ENCODE measurements at places on chromosomes 12 and 14. TPM values are rescaled to one million over a fixed set of nuclear protein-coding genes. Genes with fewer than 3 reads are reported as not detected.

Gene LMNTD1
- not detected for total RNA-seq

Gene TEX22
- 3.8 TPM for total RNA-seq

Gene LACRT
- not detected for total RNA-seq

- no peak for DNase-seq
- no peak overlapping the region for H3K27ac ChIP-seq
- H3K4me3 ChIP-seq: no peak overlapping the region
- H3K4me1 ChIP-seq: no peaks in the 10 kb centered on the region
- no peaks in the 10 kb centered on the region for H3K36me3 ChIP-seq
Measured at GRCh38 chr12:132407451-132407961, 78.1 kb upstream of the GALNT9 start.

Gene WNK1
- total RNA-seq: 81.0 TPM

Gene SLC25A47
- total RNA-seq: 0.17 TPM

Gene KRT2
- not detected for total RNA-seq

GRCh38 chr12:4286228-4286627 is 12.7 kb downstream of the CCND2 start:
- no peak for DNase-seq
- H3K27me3 ChIP-seq: no peaks in the 10 kb centered on the region
- no peak overlapping the region for H3K27ac ChIP-seq
- H3K4me1 ChIP-seq: peaks cover 6% of the 10 kb centered on the region

Gene RARG
- total RNA-seq: 68.9 TPM

Gene SPRING1
- 28.5 TPM for total RNA-seq

Gene ANO2
- not detected for total RNA-seq

GRCh38 chr12:46892034-46892705 is 66.4 kb upstream of the SLC38A4 start:
- H3K27ac ChIP-seq: no peak overlapping the region
- H3K36me3 ChIP-seq: no peaks in the 10 kb centered on the region
- H3K4me1 ChIP-seq: no peaks in the 10 kb centered on the region
- no peaks in the 10 kb centered on the region for H3K27me3 ChIP-seq

Gene NFATC4
- 7.6 TPM for total RNA-seq

GRCh38 chr14:60815371-60815770 is 80.8 kb downstream of the MNAT1 start:
- DNase-seq: no peak
- no peak overlapping the region for H3K27ac ChIP-seq
- 0 out of 2 replicates have a peak, but pooled peaks cover 3% of the 10 kb centered on the region for H3K36me3 ChIP-seq
- no peaks in the 10 kb centered on the region for H3K27me3 ChIP-seq

GRCh38 chr14:69133206-69134125 is 19.5 kb downstream of the DCAF5 start:
- H3K36me3 ChIP-seq: no peaks in the 10 kb centered on the region
- no peak for DNase-seq
- H3K4me1 ChIP-seq: peaks cover 12% of the 10 kb centered on the region
- no peaks in the 10 kb centered on the region for H3K27me3 ChIP-seq
- no peak overlapping the region for H3K27ac ChIP-seq
- no peak overlapping the region for H3K4me3 ChIP-seq

- H3K27ac ChIP-seq: no peak overlapping the region
- H3K36me3 ChIP-seq: no peaks in the 10 kb centered on the region
- DNase-seq: no peak
- H3K27me3 ChIP-seq: no peaks in the 10 kb centered on the region
- no peak overlapping the region for H3K4me3 ChIP-seq
Measured at GRCh38 chr12:50042693-50043092, 14.7 kb upstream of the ASIC1 start.

- H3K27ac ChIP-seq: no peak overlapping the region
- H3K27me3 ChIP-seq: no peaks in the 10 kb centered on the region
- H3K4me3 ChIP-seq: no peak overlapping the region
- DNase-seq: no peak
- H3K4me1 ChIP-seq: peaks cover 9% of the 10 kb centered on the region
- no peaks in the 10 kb centered on the region for H3K36me3 ChIP-seq
Measured at GRCh38 chr12:46933947-46934346, 108.2 kb upstream of the SLC38A4 start.

GRCh38 chr14:72774141-72774540 is 119.8 kb downstream of the DPF3 start:
- no peaks in the 10 kb centered on the region for H3K36me3 ChIP-seq
- no peak for DNase-seq
- no peaks in the 10 kb centered on the region for H3K4me1 ChIP-seq
- H3K27me3 ChIP-seq: no peaks in the 10 kb centered on the region
- no peak overlapping the region for H3K4me3 ChIP-seq

DNA sequence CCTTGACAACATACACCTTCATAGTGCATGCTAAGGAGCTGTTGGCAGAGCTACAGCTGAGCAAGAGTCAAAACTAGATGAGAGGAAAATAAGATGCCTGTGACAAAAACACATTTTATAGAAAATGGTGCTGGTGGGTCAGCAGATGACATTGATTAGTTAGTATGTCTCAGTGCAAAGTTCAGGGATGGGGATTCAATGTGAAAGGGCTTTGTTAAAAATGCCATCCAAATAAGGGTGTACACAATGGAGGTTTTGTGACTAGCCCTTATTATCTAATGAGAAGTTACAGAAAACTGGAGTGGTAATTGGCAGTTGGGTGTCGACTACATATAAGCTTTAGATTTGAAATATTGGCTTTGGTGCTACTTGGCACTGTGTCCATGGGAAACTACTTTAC is 169.0 kb downstream of the MON2 start:
- no peaks in the 10 kb centered on the region for H3K4me1 ChIP-seq
- no peak for DNase-seq
- no peak overlapping the region for H3K4me3 ChIP-seq
- H3K27ac ChIP-seq: no peak overlapping the region

Gene KCTD10
- total RNA-seq: 34.7 TPM

Gene CIROP
- not detected for total RNA-seq

Gene TAS2R43
- not detected for total RNA-seq

Gene GCH1
- total RNA-seq: 16.7 TPM

Gene ANG
- total RNA-seq: 5.8 TPM

Gene NUDT14
- total RNA-seq: 56.1 TPM

- H3K4me1 ChIP-seq: no peaks in the 10 kb centered on the region
- no peaks in the 10 kb centered on the region for H3K36me3 ChIP-seq
- H3K4me3 ChIP-seq: no peak overlapping the region
- no peaks in the 10 kb centered on the region for H3K27me3 ChIP-seq
Measured at GRCh38 chr12:59904874-59905521, 309.2 kb downstream of the SLC16A7 start.

- no peaks in the 10 kb centered on the region for H3K27me3 ChIP-seq
- DNase-seq: no peak
- no peaks in the 10 kb centered on the region for H3K4me1 ChIP-seq
- no peak overlapping the region for H3K4me3 ChIP-seq
- no peak overlapping the region for H3K27ac ChIP-seq
Measured at GRCh38 chr14:80867091-80867490, 74.4 kb downstream of the CEP128 start.

- peak overlapping the region; percentile 78 for H3K4me3 ChIP-seq
- H3K36me3 ChIP-seq: peaks cover 10% of the 10 kb centered on the region
- H3K4me1 ChIP-seq: peaks cover 5% of the 10 kb centered on the region
- H3K27me3 ChIP-seq: no peaks in the 10 kb centered on the region
Measured at GRCh38 chr12:132710043-132710404, 618 bp upstream of the PGAM5 start.

- H3K27ac ChIP-seq: peak overlapping the region; percentile 60
- DNase-seq: no peak
- no peaks in the 10 kb centered on the region for H3K36me3 ChIP-seq
- peaks cover 7% of the 10 kb centered on the region for H3K4me1 ChIP-seq
- no peaks in the 10 kb centered on the region for H3K27me3 ChIP-seq
Measured at GRCh38 chr12:132190012-132190755, 45.9 kb downstream of the NOC4L start.

Gene NDRG2
- total RNA-seq: 18.9 TPM

DNA sequence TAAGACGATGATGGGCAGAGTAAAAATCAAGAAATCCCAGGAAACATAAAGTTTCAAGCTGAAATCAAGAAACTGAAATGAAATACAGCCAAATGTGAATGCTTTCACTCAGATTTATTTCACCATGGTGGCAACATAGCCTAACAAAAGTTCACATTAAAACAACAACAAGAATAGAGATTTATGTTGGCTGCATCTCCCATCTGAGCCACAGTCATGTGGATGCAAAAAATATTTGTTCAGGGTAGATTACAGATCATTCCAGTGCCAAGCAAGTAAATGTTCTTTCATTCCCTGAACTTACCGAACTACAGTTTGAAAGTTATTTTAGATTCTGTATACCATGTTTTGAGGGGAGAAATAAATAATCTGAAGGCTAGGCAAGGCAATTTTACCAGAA is 159.9 kb upstream of the TMTC1 start:
- no peak overlapping the region for H3K27ac ChIP-seq
- DNase-seq: no peak
- no peak overlapping the region for H3K4me3 ChIP-seq
- no peaks in the 10 kb centered on the region for H3K36me3 ChIP-seq
- H3K27me3 ChIP-seq: no peaks in the 10 kb centered on the region

DNA sequence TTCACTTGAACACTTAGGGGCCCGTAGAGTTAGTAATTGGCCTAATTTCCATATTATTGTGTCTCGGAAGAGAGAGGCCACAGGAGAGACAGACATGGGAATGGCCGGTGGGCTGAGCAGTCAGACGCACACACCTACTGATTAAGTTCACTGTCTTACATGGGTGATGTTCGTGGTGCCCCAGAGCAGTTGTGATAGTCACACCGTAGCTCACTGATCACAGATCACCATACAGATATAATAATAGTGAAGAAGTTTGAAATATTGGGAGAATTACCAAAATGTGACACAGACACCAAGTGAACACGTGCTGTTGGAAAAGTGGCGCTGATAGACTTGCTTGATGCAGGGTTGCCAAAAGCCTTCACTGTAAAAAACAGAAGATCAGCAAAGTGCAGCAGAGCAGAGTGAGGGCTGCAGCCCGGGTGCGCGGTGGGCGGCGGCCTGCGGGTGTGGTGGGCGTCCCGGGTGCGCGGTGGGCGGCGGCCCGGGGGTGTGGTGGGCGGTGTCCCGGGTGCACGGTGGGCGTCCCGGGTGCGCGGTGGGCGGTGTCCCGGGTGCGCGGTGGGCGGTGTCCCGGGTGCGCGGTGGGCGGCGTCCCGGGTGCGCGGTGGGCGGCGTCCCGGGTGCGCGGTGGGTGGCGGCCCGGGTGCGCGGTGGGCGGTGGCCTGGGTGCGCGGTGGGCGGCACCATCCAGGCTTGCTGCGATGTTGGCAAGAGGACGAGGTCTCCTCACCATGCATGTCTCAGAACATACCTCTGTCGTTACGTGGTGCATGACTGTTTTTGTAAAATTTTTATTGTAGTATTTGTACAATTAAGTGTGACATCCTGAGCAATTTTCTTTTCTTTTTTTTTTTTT is 34.3 kb upstream of the TEX22 start:
- no peak overlapping the region for H3K4me3 ChIP-seq
- H3K27ac ChIP-seq: no peak overlapping the region
- H3K4me1 ChIP-seq: peaks cover 5% of the 10 kb centered on the region
- H3K36me3 ChIP-seq: no peaks in the 10 kb centered on the region
- no peak for DNase-seq

DNA sequence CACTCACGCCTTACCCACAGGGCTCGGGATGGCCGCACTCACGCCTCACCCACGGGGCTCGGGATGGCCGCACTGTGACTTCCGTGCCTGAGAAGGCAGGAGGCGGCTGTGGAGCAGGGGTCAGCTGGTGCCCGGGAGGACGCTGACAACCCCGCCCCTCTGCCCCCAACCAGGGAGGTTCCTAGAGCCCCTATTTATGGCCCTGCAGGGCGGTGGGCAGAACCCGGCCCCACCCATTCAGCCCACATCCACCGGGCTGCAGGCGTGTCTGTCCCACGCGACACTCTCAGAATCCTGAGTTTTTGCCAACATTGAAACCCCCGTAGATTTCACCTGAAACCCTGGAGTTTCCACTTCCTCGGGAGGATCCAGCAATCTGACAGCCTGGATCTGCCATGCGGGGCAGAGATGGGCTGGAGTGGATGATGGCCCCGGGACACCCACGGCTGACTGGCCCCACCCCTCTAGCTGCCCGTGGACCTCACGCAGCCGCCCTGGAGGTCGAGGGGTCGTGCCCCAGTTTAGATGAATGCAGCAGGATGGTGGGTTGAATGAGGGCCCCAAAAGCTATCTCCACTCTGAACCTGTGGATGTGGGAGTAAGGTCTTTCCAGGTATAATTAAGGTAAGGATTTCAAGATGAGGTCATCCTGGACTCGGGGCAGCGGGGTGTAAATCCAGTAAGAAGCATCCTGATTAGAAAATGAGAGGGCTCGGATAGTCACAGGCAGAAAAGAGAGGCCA is 20.4 kb downstream of the GALNT9 start:
- H3K27me3 ChIP-seq: no peaks in the 10 kb centered on the region
- no peak for DNase-seq
- H3K27ac ChIP-seq: no peak overlapping the region
- H3K4me1 ChIP-seq: no peaks in the 10 kb centered on the region
- no peak overlapping the region for H3K4me3 ChIP-seq

Gene BRMS1L
- total RNA-seq: 6.2 TPM

Gene TAS2R8
- total RNA-seq: not detected

- DNase-seq: no peak
- no peak overlapping the region for H3K4me3 ChIP-seq
- H3K27ac ChIP-seq: no peak overlapping the region
- H3K36me3 ChIP-seq: no peaks in the 10 kb centered on the region
- H3K27me3 ChIP-seq: peaks cover 13% of the 10 kb centered on the region
Measured at GRCh38 chr12:3770891-3771290, 18.0 kb upstream of the CRACR2A start.

Gene POLE2
- total RNA-seq: 24.5 TPM

- H3K4me1 ChIP-seq: peaks cover 75% of the 10 kb centered on the region
- H3K27ac ChIP-seq: no peak overlapping the region
- H3K27me3 ChIP-seq: no peaks in the 10 kb centered on the region
Measured at GRCh38 chr12:46264057-46264456, 4.8 kb downstream of the SLC38A1 start.

- DNase-seq: no peak
- H3K4me3 ChIP-seq: no peak overlapping the region
- H3K27ac ChIP-seq: no peak overlapping the region
- H3K27me3 ChIP-seq: peaks cover 5% of the 10 kb centered on the region
- H3K4me1 ChIP-seq: no peaks in the 10 kb centered on the region
- no peaks in the 10 kb centered on the region for H3K36me3 ChIP-seq
Measured at GRCh38 chr12:113658006-113658655, 186.5 kb upstream of the LHX5 start.

- no peaks in the 10 kb centered on the region for H3K27me3 ChIP-seq
- no peaks in the 10 kb centered on the region for H3K36me3 ChIP-seq
- H3K4me1 ChIP-seq: peaks cover 3% of the 10 kb centered on the region
- H3K4me3 ChIP-seq: no peak overlapping the region
- no peak overlapping the region for H3K27ac ChIP-seq
Measured at GRCh38 chr12:6620137-6620884, 13.1 kb upstream of the CHD4 start.

Measured in HCT116 (cell line).